Activated CD8-positive, alpha-beta T cell treated with anti-CD3 and anti-CD28 coated beads for 36 hours (primary cell): ENCODE measurements at places on chromosomes 5 and 9.

DNA sequence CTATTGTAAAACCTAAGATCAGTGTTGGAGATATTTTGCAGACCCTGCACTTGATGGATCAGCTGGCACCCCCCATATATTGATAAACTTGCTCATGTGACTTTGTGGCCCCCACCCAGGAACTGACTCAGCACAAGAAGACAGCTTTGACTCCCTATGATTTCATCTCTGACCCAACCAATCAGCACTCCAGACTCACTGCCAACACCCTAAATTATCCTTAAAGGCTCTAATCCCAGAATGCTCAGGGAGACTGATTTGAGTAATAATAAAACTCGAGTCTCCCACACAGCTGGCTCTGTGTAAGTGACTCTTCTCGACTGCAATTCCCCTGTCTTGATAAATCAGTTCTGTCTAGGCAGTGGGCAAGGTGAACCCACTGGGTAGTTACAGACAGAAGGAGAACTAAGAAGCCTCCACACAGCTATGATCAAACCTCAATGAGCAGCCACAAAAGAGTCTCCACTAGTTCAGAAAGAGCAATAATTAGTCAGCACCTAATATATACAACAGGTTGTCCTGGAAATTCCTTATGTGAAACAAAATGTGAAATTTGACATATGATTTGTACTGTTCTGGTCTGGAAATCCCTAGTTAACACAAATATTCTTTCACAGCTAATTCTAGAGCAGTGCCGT is 52.2 kb downstream of the ACTL7B start:
- no peaks in the 10 kb centered on the region for H3K27me3 ChIP-seq
- no peak for DNase-seq
- no peak overlapping the region for H3K27ac ChIP-seq
- H3K4me1 ChIP-seq: no peaks in the 10 kb centered on the region

- no peak for DNase-seq
- H3K4me1 ChIP-seq: no peaks in the 10 kb centered on the region
- no peak overlapping the region for H3K27ac ChIP-seq
- H3K27me3 ChIP-seq: peaks cover 1% of the 10 kb centered on the region
These were observed 107.5 kb downstream of the NREP start for GRCh38 chr5:111649516-111649915.

- H3K36me3 ChIP-seq: peaks cover 19% of the 10 kb centered on the region
- no peak for DNase-seq
- no peaks in the 10 kb centered on the region for H3K27me3 ChIP-seq
- no peak overlapping the region for H3K4me3 ChIP-seq
These were observed 36.0 kb downstream of the IPO11 start for GRCh38 chr5:62448528-62448927.

DNA sequence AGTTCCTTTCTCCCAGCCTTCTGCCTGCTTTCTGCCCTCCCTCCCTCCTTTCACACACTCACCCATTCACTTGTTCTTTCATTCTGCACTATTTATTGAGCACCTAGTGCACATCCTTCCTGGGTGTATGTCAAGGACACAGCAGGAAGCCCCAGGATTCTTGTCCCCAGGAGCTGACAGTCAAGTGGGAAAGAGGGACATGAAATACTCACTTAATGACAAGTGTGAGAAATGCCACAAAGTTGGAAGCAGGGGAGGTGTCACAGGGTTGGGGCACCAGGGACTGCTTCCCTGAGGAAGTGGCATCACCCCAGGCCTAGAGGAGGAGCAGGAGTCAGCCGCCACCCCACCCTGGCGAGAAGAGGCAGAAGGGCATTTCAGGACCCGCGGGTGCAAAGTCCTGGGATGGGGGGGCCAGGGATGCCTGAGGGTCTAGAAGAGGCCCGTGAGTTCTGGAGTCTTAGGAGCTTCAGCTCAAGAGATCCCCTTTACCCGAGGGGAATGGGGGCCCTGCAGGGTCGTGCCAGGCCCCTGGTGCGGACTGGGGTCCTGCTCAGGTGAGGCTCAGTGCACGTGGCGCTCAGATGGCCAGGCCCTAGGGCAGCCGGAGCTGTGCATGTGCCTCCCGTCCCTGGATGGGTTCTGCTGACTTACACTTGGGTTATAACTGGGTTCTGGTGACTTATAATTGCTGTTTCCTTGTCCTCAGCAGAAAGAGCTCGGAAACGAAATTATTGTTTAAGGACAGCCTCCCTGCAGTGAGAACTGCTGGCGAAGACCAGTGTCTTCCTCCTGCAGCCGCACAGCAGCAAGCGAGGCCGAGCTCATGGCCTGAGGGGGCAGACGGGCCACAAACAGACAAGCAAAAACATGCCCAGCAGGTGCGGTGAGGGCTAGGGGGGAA is 16.9 kb upstream of the LAMC3 start:
- H3K36me3 ChIP-seq: no peaks in the 10 kb centered on the region
- H3K27me3 ChIP-seq: peaks cover 1% of the 10 kb centered on the region
- H3K4me1 ChIP-seq: peaks cover 2% of the 10 kb centered on the region
- H3K4me3 ChIP-seq: no peak overlapping the region
- DNase-seq: no peak

- DNase-seq: no peak
- H3K4me1 ChIP-seq: no peaks in the 10 kb centered on the region
- H3K27ac ChIP-seq: no peak overlapping the region
- peaks cover 8% of the 10 kb centered on the region for H3K36me3 ChIP-seq
These were observed 150.5 kb downstream of the ARL15 start for GRCh38 chr5:54159893-54160195.

DNA sequence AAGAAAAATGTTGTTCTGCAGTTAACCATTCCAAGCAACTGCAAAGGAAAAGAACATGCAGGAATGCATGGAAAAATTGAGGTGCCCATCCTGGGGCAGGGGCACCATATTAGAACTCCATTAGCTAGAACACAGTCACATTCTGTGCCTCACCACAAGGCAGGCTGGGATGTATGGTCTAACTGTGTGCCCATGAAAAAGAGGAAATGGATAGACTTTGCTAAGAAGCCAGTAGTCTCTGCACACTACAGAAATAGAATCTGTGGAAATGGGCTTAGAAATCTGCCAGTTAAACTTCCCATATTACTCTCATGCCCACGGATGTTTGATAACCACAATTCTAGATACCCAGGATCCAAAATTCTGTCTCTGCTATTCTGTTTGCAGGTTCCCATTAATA is 423.8 kb upstream of the SMARCA2 start:
- no peaks in the 10 kb centered on the region for H3K36me3 ChIP-seq
- peaks cover 6% of the 10 kb centered on the region for H3K27me3 ChIP-seq
- no peaks in the 10 kb centered on the region for H3K4me1 ChIP-seq
- no peak overlapping the region for H3K27ac ChIP-seq
- H3K4me3 ChIP-seq: no peak overlapping the region

- peaks cover 10% of the 10 kb centered on the region for H3K27me3 ChIP-seq
- H3K27ac ChIP-seq: no peak overlapping the region
- H3K36me3 ChIP-seq: no peaks in the 10 kb centered on the region
- DNase-seq: no peak
These were observed 107.2 kb upstream of the NFIL3 start for GRCh38 chr9:91530829-91531228.

DNA sequence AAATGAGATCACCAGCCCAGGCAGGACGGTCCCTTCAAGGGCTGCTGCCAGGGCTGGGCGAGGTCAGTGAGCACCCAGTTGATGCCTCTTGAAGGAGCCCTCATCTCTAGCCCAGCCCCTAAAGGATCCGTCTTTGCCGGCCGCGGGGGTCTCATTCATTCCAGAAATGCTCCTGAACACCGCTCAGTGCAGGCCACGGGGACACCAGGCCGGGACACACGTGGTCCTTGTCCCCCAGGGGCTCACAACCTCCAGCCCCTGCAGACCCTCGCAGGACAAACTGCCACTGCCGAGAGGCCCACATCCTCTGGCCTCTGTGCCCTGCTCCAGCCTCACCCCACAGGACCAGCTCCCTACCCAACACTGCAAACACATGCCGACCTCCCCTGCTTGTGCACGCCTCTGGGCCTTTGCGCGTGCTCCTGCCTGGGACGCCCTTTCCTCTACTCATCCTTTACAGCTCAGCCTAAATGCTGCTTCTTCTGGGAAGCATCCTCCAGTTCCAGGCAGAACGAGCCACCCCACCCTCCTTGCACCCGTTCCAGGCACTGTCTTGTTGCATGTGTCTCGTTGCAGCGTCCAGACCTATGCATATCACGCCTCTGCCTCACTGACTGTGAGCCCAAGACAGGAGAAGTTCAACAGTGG is 10.3 kb upstream of the LAMC3 start:
- peaks cover 2% of the 10 kb centered on the region for H3K4me1 ChIP-seq
- H3K4me3 ChIP-seq: no peak overlapping the region
- H3K27me3 ChIP-seq: peaks cover 7% of the 10 kb centered on the region
- no peak for DNase-seq
- H3K36me3 ChIP-seq: no peaks in the 10 kb centered on the region
- no peak overlapping the region for H3K27ac ChIP-seq

DNA sequence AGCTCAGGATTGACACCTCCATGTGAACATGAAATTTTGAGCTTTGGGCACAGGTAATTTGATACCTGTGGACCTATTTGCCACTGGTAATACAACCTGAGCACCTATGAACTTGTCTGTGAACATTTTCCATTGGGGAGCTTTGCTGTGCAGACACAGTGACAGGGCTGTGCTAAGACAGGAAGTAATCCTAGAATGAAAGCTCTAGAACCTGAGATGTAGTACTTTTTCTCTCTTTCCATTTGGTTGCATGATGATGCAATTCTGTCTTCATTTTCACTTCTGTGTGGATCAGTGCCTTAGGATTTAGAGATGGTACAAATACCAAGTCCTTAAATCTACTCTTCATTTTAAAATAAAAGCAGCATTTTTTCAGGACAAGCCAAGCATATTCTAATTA is 216.9 kb downstream of the NR3C1 start:
- no peak for DNase-seq
- H3K4me1 ChIP-seq: peaks cover 46% of the 10 kb centered on the region
- H3K4me3 ChIP-seq: no peak overlapping the region
- peaks cover 20% of the 10 kb centered on the region for H3K36me3 ChIP-seq
- peak overlapping the region; percentile 22 for H3K27ac ChIP-seq

DNA sequence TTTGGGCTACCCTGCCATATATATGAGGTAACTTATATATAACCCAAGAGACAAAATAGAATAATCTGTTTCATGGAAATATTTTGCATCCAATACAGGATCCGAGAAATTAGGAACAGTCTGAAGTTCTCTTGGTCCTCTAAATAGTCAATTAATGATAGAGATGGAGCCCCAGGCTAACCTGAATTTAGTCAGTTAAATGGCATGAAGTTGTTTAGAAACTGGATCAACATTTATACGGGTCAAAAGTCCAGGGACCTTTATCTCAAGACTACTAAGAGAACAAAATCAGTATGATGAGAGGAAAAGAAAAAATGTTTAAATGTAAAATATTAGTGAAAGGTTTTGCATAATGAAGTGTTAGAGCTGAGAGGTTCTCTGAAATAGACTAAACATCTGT is 303.3 kb upstream of the ACTBL2 start:
- H3K27me3 ChIP-seq: peaks cover 4% of the 10 kb centered on the region
- H3K27ac ChIP-seq: no peak overlapping the region
- H3K4me3 ChIP-seq: no peak overlapping the region
- no peaks in the 10 kb centered on the region for H3K36me3 ChIP-seq

DNA sequence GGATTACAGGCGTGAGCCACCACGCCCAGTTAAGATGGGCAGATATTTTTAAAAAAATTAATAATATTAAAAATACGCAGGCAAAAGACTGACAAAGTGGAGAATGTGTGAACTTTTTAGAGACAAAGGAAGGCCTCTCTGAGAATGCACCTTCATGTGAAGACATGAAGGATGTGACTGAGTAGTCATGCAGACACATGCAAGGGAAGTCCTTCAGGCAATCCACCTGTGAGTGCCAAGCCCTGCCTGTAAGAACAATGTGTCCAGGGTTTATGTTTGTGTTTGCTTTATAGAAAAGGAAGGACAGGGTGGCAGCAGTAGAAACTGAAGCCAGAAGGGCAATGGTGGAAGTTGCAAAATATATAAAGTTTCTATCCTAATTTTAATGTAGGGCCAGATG is 169.2 kb downstream of the EDIL3 start:
- no peak overlapping the region for H3K27ac ChIP-seq
- DNase-seq: no peak
- H3K4me3 ChIP-seq: no peak overlapping the region
- H3K36me3 ChIP-seq: no peaks in the 10 kb centered on the region
- H3K4me1 ChIP-seq: no peaks in the 10 kb centered on the region

DNA sequence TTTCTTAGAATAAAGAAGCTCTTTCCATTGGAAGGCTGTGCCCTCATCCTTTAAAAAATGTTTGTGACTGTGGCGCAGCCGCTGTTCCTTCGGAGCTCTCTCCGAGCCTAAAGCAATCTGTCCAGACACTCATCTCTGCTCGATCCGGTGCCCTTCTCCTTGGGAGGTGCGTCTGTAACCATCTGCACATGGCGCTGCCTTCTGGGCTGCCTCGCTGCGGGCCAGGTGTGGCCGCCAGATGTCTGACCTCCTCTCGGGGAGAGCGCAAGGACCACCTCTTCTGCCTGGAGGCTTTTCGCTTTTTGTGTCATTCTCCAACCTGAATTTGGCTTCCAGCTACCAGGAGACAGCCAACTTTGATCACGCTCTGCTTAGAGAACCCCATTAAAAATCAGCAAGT is 153.4 kb upstream of the PTCH1 start:
- H3K4me3 ChIP-seq: no peak overlapping the region
- H3K4me1 ChIP-seq: no peaks in the 10 kb centered on the region
- H3K27me3 ChIP-seq: peaks cover 22% of the 10 kb centered on the region

DNA sequence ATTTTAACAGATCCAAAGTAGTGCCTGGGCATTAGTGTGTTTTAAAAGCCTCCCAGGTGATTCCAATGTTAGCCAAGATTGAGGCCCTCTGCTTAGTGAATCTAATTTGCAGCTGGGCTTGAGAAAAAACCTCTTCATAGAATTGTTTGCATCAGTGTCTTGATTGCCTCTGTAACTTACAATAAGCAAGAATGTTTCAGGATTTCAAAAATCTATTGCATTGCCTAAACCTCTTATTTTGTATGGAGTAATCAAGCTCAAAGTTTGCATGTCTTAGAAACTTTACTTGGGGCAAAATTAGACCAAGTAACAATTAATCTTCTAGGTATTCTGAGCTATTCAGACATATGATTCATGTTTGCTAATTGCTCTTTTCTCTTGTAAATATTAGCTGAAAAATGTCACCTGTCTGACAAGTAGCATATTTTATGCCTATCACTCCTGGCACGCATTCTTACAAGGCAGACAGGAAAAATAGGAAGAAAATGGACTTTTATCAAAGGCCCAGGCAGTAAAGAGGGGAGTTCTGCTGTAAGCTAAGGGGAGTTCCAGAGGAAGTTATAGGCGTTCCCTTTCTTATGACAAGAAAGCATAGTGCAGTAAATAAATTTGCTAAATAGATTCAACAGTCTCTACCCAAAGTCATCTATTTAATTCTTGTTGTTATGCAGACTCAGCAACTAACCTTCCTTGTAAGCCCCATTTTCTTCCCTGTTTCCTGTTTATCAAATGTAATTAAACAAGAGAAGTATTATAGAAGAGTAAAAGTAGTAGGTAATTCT is 21.0 kb downstream of the PDCD1LG2 start:
- peaks cover 30% of the 10 kb centered on the region for H3K4me1 ChIP-seq
- no peaks in the 10 kb centered on the region for H3K36me3 ChIP-seq
- no peak overlapping the region for H3K4me3 ChIP-seq
- DNase-seq: no peak
- no peak overlapping the region for H3K27ac ChIP-seq
